ENCODE measurements at places on chromosomes 11 and 22.

- DNase-seq: no peak
Observed at GRCh38 chr22:18021431-18021830, 2.9 kb downstream of the MICAL3 start.

DNA sequence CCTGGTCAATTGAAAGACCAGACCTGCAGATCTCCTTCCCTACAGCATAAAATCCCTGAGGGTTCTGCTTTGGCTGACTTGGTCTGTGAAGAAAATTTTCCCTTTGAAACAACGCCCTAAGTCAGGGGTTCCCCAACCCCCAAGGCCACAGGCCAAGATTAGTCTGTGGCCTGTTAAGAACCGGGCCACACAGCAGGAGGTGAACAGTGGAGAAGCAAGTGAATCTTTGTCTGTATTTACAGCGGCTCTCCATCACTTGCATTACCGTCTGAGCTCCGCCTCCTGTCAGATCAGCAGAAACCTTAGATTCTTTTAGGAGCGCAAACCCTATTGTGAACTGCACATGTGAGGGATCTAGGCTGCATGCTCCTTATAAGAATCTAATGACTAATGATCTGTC lies 38.2 kb downstream of the CCDC83 start:
- DNase-seq: no peak

- no peak for DNase-seq
Observed at GRCh38 chr11:86182976-86183584, 61.5 kb upstream of the EED start.

DNA sequence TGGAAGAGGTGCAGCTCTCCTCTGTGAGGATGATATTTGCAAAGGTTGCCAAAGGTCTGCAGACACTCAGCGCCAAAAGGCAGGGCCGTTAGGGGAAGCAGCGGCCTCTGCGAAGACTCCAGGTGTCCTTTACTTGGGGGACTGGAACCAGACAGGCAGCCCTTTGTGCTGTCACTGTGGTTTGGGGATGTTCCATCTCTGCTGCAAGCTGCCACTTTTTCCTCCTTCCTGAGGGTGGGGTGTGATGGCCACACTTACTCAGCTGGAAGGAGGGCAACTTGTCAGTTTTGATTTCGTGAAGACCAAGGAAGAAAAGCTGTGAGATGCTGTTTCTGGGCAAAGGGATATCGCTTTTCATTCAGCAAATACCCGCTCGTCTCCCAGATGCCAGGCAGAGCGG lies 96.5 kb upstream of the PRR5 start:
- no peak for DNase-seq

DNA sequence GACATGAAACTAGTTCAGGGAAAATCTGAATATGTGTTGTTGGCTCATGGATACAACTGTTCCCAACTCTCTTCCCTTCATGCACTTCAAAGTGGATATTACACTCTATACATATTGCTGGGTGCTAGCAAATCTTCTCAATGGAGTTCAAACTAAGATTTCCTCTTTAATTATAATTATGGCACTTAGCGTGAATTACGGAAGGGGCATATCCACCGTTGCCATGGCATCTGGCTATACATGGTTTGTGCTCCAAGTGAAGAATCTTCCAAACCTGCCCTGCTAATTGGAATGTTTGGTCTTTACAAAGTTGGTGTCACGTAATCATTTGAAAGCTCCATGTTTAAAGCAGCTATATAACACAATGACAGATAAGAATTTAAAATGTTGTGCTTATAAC lies 5.6 kb downstream of the MPPED2 start:
- no peak for DNase-seq

DNA sequence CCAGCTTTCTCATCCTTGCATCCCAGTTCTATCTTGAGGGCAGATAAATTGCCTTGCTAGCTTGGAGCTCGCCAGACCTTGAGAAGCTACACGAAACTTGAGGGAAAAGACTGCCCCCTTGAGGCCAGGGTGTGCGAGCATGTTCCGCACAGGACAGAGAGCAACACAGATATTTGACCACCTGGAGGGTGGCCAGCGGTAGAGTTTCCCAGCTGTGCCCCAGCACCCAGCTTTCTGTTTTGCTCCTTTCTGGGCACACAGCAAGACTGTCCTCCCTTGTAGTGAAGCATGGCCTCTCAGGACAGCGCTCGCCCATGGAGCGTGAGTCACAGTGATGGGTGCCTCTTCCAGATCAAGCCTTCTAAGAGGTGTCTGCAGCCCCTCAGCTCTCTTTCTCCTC lies 23.5 kb downstream of the SPATA19 start:
- DNase-seq: no peak

DNA sequence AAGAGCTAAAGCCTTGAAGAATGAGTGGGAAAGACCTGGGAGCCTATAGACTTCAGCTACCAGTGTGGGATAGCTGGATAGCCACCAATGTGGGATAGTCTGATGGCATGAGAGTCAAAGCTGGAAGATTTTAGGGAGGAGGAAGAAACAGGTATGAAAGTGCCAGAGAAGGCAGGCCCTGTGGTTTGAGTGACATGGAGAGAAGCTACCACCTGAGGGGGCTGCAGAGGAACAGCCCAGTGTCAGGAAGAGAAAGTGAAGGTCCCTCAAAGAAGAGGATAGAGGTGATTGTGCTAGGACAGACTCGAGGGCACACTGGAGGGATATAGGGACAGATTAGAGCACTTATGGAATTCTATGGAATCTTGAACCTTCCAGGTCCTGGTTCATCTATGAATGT lies 23.1 kb upstream of the PAX6 start:
- DNase-seq: no peak

GRCh38 chr11:104819603-104820002 lies 78.7 kb downstream of the CASP12 start:
- DNase-seq: no peak

DNA sequence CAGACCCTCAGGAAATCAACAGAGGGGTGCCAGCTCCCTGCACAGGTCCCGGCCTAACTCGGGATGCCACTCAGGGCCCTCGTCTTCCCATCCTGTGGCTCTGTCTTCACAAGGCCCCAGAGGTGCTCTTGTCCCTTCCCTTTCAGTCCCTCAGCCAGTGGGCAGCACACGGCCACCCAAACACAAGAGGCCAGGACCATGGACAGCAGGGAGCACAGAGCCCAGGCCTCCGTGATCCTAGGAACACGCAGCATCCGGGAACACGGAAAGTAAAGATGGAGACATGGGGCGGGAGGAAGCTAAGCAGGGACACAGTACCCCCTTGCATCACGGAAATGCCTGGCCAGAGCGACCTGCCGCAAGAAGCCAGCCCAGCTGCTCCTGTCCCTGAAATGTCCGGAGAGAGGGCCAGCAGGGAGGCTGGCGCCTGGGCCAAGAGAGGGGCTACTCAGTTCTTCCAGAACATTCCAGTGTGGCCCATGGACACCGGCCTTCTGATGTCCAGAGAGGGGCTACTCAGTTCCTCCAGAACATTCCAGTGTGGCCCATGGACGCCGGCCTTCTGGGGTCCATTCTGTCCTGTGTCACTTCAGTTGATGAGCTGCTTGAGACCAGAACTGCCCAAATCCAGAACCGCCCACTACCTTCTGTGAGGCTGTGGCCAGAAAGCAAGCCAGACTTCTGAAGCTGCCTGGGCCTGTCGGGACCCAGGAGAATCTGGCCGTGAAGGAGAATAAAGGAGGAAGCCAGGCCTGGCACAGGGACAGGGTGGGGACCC lies 274.0 kb downstream of the BRD1 start:
- no peak for DNase-seq

DNA sequence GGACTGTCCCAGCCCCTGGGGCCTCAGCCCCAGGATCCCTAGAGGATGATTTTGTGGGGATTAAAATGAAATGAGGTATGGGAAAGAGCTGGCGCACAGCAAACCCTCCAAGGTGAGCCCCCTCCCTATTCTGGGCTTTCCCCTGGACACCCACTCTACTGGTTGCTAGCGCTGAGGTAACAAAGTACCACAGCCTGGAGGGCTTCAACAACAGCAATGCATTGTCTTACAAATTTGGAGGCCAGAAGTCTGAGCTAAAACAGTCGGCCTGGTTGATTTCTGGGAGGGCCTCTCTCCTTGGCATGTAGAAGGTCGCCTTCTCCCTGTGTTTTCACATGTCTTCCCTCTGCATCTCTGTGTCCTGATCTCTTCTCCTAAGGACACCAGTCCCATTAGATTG lies 913.6 kb downstream of the NTM start:
- no peak for DNase-seq

DNA sequence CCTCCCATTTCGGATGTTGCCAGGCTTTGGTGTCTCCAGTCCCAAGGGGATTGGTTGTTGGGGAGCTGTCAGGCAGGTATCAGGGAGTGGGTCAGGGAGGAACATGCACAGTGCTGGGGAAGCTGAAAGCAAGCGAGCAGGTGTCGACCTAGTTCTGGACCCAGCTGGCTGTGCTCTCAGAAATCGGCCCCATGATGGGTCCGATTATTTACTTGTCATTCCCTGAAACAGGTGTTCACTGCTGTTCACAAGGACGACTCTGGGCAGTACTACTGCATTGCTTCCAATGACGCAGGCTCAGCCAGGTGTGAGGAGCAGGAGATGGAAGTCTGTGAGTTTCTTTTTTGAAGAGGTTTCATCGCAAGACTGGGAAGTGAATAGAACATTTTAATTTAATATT lies 76.8 kb downstream of the JAM3 start:
- DNase-seq: no peak

DNA sequence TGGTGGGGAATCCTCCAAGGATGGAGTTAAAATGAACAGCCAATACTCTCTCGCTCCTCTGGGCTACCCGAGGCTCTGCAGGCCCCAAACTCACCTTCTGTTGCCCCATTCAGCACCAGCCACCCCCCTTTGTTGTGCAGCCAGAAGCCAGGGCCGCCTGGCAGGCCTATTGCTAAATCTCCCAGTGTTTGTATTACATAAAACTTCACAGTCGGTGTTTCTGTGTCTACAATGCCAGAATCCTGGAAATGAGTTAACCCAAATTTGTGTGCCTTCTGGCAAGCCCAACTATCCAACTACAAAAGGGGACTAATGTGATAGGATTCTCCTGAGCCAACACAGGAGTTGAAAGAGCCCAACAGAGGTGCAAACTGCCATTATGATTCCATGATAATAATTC lies 9.3 kb downstream of the KCNJ5 start:
- no peak for DNase-seq

DNA sequence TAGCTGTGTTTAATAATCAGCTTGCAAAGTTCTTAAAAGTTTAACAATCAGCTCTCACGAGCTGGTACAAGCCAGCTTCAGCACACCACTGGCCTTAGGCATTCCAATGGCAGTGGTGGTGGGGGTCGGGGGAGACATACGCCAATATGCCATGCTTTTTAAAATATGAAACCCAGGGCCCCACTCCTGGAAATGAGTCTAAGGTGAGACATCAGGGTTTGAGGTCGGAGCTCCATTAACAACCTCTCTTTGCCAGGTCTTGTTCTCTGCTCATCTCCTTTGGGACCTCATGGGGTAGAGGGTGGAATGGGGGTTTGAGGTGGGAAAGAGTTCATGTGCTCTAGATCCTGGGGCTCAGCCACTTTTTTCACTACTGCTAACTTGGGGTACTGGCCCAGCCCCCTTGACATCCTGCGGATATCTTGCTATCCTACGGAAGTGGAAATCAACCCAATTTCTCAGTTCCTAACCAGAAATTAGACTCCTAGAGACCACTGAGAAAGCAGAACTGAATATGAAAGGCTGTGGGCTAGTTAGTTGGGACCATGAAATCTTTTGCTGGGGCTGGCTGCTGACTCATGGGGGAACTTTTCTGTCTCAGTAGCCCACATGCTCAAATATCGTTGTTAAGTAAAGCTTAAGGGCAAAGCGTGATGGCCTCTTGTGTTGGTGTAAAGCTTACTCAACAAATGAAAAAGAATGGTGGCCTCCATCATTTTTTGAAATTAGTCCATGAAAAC lies 90.1 kb downstream of the PDHX start:
- DNase-seq: no peak

GRCh38 chr22:39183991-39184585 lies 31.6 kb upstream of the CBX7 start:
- DNase-seq: no peak

DNA sequence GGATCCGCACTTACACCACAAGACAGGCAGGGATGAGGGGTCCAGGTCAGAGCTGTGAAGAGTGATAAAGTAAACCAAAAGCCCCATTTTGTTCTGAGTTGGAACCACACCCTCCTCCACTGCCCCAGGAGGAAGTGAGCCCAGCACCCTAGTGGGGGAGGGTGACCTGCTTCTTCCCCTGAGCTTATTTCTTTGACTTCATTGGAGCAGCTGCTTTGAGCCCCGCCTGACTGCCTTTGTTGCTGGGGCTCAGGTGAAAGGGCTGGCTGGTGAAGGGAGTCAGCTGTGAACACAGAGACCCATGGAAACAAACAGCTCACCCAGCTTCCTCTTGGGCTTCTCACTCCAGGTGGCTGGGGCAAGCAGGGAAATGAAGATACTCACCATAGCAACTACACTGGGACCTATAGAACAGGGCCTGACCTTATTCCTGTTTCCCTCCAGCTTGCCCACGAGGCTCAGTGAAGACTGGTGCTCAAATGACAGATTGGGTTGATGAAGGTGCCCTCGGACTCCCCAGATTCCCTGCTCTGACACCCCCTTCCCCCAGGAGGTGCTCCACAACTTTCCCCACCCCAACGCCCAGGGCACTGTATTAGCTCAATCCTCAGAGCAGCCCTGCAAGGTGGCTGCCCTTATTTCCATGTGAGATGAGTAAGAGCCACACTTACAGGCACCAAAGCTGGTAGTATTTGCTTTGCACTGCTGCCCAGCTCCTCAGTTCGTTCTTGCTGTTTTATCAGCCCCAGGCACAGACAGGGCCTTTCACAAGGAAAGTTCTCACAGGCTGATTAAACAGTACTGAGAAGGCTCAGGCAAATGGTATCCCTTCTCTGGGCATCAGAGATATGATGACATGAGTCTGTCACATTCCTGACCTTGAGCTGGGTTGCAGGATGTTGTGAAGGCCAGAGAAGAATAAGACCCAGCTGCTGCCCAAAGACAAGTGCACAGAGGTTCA lies 2.4 kb downstream of the UCP2 start:
- DNase-seq: no peak

- DNase-seq: no peak
Observed at GRCh38 chr11:16784666-16785065, 46.2 kb downstream of the C11orf58 start.

DNA sequence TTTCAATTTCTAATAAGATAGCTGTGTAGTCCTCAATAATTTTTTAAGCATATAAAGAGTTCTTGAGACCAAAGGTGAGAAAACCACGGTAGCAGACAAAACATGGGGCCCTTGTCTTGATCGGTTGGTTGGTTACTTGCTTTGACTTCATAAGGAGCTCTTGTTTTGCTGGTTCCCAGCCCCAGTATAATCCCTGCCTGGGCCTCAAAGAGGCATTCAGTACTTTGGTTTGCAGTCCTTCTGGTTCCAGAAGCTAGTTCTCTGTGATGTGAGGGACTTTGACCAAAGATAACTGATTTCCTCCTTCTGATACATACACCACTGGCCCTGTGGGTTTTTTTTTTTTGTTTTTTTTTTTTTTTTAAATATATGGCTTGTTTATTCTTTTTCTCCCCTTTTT lies 17.1 kb downstream of the MARK2 start:
- DNase-seq: no peak

GRCh38 chr22:45683248-45683647 lies 11.6 kb downstream of the ATXN10 start:
- DNase-seq: no peak
